ENCODE measurements at places on chromosomes 6 and 20.

DNA sequence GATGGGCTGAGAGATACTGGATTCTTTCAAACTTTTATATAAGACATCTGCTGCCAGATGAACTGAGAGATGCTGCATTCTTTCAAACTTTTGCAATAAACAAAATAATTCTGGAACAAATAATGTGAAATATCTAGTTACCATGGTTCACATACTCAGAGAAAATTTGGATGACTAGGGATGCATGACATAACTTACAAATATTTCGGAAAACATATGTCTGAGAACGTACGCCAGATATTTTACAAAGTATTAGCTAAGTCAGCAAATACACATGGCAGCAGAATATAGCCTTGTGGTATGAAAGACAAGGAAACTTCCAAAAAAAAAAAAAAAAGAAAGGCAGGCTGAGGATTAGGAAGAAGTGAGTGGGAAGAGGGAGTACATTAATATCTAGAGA, 113.3 kb upstream of the TRAF3IP2 start:
- no peak for DNase-seq

GRCh38 chr20:1294497-1294896, 28.4 kb downstream of the SNPH start:
- DNase-seq, result no peak

- no peak for DNase-seq
These were observed 100.8 kb upstream of the CITED2 start for GRCh38 chr6:139475241-139475640.

GRCh38 chr20:13355941-13356486, 134.9 kb downstream of the ISM1 start:
- no peak for DNase-seq

- DNase-seq, result no peak
These were observed 166.3 kb upstream of the EEF1E1 start for GRCh38 chr6:8268606-8269005.

GRCh38 chr20:15310361-15310760, 972.9 kb upstream of the FLRT3 start:
- DNase-seq, result no peak

GRCh38 chr6:133214267-133214666, 26.9 kb upstream of the EYA4 start:
- DNase-seq, result no peak

- no peak for DNase-seq
These were observed 37.7 kb upstream of the TAF8 start for GRCh38 chr6:42012501-42013133.

DNA sequence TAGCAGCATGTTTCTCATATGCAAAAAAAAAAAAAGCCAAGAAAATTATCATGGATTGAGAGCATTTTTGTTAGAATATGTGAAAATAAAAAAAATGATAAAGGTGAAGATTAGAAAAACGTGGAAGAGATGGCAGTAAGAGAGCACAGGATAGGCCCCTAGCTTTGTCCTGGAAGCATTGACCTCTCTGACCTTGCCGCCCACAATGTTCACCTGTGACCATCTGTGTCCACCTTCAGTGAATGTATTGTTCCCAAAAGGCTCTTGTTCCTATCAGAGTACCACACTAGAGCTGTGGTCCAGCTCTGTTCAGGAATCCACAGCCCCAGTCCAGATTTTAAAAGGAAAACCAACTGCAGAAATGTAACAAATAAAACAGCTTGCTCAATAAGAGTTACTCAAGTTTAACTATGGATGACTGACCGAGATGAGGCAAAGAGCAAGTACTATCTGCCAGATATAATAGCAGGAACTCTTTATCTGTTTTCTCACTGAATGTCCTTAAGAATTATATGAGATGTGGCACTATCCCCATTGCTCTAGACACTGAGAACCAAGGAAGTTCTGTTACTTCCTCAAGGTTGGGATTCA, 287.7 kb upstream of the STXBP5 start:
- DNase-seq, result no peak

DNA sequence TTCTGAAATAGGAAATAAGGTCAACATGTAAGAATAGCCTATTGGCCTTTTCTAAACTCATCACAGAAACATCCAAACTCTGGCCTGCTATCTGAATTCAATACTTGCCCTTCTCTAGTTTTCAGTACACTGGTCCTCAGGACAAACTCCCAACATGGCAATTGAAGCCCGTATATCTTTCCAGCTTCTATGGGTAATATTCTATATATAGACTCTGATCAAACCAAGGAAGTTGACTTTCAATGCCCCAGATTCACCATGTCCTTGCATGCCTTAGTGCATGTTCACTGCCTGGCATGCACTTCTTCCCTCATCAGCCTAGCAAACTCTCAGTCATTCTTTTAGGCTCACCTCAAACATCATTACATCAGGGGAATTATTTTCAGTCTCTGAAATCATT, 73.2 kb downstream of the RSPO3 start:
- DNase-seq, result no peak

DNA sequence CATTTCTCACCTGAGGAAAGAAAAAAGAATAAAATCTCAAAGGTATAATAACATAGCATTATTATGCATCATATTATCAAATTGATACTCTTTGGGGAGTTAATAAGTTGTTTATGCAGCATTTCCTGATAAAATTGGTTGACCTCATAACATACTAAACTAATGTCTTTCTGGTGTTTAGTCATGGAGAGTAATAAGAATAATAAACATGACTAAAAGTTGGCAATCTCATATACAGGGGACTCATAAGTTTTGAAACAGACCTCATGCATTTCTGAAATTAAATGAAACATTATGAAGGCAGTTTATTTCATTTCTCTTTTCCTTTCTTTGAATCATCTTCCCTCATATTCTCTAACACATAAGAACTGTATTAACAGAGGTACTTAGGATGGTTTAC, 60.5 kb upstream of the PRDM1 start:
- DNase-seq, result no peak

- DNase-seq, result no peak
These were observed 400.2 kb downstream of the GJA1 start for GRCh38 chr6:121835662-121836061.

- DNase-seq, result no peak
These were observed 323.9 kb downstream of the ZFAND3 start for GRCh38 chr6:38143191-38144150.

- no peak for DNase-seq
These were observed 17.5 kb downstream of the KIF16B start for GRCh38 chr20:16555754-16556153.

DNA sequence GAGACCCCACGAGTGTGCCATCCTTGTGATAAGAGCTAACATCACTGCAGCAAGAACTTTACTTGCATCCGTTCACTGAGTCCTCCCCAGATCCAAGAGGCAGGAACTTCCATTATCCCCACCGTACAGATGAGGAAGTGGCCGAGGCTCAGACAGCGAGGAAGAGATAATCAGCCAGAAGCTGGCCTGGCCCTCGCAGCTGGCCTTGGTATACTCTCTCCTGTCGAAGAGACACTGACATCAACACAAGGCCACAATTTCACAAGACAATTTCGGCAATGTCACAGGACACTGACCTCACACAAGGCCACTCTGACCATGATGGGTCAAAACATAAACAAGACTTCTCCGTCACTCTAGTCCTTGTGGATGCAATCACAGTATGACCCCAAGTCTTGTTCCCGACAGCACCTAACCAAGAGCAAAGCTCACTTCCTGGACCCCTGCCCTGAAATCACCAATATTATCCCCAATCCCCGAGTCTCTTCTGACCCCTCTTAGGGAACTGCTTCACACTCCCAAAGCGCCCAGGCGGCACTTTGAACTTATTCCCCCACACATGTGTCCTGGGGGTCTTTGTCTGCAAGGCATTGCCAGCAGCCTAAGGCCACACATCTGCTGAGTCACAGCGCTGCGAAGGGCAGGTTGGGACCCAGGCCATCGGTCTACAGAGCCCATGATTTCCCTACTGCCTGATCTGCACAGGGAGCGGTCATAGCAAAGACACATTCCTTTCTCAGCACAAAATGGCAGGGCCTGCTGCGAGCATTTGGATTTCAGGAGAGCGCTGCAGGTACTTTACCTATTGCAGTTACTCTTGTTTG, 14.8 kb upstream of the VAPB start:
- no peak for DNase-seq

GRCh38 chr20:3239867-3240775, 1.1 kb upstream of the SLC4A11 start:
- no peak for DNase-seq

DNA sequence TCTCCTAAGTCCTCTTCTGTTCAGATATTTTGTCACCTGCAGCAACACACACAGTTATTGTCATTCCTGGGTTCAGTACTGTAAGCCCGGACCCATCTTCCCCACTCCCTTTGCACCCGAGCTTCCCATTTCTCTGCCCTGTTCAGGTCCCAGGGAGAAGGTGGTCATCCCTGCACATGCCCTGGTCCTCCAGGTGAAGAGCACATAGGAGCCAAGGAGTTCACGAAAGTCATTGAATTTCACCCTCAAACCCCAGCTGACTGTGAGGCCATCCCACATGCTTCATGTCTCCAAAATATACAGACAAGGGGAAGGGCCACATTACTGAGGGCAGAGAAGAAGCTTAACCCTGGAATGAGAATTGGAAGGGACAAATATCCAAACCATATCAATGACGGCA, 8.1 kb downstream of the HLA-DPA1 start:
- DNase-seq, result no peak

GRCh38 chr6:32974016-32974333, 5.6 kb downstream of the BRD2 start:
- no peak for DNase-seq

DNA sequence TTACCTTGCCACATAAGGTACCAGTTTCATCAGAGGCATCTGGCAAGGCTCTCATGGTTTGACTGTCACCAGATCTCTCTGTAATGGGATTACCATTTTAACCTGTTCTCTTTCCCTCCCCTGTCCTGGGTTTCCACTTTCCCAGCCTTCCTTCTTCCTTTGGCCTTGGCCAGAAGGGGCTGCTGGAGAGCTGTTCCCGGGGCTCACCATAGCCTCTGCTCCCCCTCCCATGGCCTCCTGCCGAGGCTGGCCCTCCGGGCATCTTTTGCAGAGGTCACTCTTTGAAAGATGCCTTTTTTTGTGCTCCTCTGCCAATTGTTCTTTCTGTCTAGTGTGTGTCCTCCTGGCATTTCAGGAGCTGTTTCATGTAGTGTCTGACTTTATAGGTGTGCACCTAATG, 100.7 kb upstream of the SCP2D1 start:
- DNase-seq, result no peak

DNA sequence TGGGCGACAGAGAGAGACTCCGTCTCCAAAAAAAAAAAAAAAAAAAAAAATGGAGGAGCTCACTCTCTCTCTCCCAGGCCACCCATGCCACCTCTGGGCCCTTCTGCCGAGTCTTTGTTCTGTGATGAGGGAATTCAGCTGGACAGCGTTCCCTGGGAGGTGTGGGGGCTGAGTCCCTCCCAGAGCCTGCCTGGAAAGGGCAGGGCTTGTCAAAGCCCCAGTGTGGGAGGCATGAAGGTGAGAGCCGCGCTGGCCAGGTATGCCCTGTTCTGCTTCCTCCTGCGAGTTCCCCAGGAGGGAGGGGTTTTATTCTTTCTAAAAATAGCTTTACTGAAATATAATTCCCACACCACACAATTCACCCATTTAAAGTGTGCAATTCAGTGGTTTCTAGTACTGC, 69.6 kb downstream of the TMEM242 start:
- DNase-seq, result no peak

- DNase-seq, result no peak
These were observed 1.2 kb upstream of the UFL1 start for GRCh38 chr6:96520171-96521115.

DNA sequence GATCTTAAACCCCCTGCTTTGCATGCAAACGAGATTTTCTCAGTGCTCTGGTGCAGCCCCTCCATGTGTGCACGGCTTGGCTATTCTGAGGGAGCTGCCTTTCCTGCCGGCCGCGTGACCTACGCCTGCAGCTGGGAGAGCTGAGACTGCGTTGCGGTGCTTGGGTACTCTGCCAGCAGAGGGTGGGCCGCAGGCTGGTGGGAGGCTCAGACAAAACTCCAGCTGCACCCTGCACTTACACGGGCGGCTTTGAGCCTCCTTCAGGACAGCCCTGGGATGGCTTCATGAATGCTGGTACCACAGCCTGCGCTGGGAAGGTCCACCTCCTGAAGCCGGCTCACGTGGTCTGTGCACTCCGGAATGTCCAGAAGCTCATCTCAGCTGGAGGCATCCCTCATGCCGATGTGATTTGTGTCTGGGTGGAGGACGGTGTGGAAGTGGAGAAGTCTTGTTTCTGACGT, 223.7 kb downstream of the DLL1 start:
- no peak for DNase-seq

DNA sequence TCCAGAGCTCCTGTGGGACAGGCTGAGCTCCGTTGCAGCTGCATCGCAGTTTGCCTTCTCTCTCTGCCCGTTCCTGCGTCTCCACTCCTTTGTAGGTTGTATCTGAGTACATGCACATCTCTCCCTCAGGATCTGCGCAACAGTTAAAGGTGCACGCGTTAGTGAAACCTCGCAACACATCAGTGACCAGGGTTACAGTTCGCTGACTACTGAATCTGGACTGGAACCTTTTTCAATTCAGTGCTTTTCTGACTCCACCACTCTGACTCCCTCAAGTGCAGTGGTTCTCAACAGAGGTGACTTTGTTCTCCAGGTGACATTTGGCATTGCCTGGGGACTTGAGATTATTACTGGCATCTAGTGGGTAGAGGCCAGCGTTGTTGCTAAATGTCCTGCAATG, 44.0 kb downstream of the UST start:
- DNase-seq, result no peak

DNA sequence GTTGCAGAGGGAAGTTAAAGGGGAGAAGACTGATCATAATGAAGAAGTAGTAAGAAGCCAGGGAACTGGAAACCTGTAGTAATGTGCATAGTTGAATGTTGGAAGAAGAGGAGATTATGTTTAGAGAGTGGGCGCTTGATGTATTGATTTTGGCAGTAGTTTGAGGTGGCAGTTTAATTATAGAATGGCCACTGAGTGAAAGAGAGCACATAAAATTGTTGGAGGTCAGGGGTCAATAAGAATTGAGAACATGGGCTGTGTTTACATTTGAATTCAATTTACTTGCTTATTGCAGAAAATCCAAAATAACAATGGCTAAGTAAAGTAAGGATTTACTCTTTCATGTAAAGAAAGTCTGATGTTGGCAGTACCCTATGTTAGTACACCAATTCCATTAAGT, 15.7 kb downstream of the VTA1 start:
- DNase-seq, result no peak

- no peak for DNase-seq
These were observed 154.3 kb downstream of the CCDC170 start for GRCh38 chr6:151647976-151648639.

GRCh38 chr6:13422681-13423221, 64.6 kb downstream of the GFOD1 start:
- no peak for DNase-seq

- no peak for DNase-seq
These were observed 68.9 kb downstream of the ZNF217 start for GRCh38 chr20:53524589-53525312.

Measured in stimulated activated CD4-positive, alpha-beta T cell treated with anti-CD3 and anti-CD28 coated beads, TNF-alpha, amount 100 ng/mL, for 4 hours (primary cell).